ENCODE measurements at places on chromosomes 7 and 10. TPM values are rescaled to one million over a fixed set of nuclear protein-coding genes. Genes with fewer than 3 reads are reported as not detected.

GRCh38 chr10:97426776-97427570 is 982 bp downstream of the PGAM1 start:
- no peak for DNase-seq

- peak; percentile 56 for DNase-seq
Observed at GRCh38 chr7:81457852-81458522, 311.9 kb downstream of the HGF start.

GRCh38 chr7:99039384-99039891 is 104.5 kb downstream of the SMURF1 start:
- DNase-seq: no peak

- DNase-seq: no peak
Observed at GRCh38 chr10:62813453-62813852, 2.7 kb downstream of the EGR2 start.

DNA sequence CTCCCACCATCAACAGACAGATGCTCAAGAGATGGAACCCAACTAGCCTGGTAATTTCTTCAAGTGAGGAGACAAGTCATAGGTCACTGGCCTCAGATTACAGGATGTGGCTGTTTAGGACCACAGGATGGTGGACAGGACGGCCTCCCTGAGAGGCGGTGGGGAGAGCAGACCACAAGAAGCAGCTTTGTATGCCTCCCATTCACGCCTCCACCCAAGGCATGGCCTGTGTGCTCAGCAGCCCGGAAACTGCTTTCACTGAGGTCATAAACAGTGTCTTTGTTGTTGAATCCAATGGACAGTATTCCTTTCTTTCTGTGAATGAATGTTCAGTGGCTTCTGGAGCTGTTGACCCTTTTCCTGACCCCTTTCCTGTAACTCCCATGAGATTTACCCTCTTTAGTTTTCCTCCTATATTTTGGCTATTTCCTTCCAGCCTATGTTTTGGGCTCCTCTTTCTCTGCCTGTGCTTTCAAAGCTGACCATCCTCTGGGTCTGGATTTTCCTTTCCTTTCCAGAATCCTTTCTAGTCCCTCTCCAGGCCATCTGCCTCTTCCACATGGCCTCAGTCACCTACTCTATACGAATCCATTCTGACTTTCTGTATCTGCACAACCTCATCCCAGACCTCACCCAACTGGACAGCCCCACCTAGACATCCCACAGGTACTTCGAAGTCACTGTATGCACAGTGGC is 32.4 kb upstream of the INPP5F start:
- DNase-seq: no peak

DNA sequence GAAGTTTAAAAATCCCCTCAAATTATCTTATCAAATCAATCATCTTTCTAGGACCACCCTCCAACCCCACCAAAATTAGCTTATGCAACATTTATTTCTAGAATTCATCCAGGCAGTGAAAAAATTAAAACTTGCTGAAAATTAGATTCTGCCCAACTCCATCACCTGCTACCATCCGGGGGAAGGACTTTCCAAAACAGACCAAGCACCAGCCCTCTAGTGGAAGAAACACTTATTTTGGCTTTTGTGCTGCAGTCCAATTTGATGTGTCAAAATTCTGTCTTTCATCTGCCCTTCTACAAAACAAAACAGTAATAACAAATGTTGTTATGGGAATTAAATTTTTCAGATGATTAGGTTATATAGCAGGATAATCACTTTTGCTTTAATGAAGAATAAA is 35.1 kb downstream of the GCC1 start:
- no peak for DNase-seq

DNA sequence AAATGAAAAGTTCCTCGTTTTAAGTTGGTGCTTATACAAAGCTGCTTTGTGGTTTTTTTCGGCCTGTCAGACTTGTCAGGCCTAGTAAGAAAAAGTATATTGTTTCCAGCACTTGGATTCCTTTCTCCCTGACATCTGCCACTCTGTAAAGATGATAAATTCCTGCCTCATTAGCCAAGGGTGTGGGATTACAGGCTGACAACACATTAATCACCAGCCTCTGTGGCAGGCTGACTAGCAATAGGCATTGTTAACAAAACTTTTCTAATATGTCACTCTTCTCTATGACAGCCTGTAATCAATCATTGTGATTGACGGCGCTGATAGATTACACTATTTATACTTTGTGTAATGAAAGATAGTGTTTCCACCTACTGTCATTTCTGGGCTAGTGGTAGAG is 682.5 kb downstream of the LRMDA start:
- no peak for DNase-seq

DNA sequence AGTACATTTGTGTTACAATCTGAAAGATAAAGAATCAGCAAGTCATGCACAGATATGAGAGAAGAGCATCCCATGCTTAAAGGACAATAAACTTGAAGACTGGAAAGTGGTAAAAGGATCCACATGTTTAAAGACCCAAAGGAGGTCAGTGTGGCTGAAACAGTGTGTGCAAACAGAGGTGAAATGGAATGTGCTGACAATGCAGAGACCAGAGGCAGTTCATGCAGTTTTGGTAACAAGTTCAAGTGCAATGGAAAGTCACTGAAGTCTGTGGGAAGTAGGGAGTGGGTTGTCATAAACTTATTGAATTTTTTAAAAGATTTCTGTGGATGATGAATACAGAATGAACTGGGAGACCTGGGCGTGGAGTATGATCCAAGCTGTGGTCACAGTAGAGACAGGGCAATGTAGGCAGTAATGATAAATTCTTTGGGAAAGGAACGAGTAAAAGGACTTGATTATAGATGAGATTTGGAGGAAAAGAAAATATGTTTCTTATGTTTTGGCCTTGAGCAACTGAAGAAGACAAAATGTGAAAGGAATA is 408.0 kb downstream of the HGF start:
- no peak for DNase-seq

DNA sequence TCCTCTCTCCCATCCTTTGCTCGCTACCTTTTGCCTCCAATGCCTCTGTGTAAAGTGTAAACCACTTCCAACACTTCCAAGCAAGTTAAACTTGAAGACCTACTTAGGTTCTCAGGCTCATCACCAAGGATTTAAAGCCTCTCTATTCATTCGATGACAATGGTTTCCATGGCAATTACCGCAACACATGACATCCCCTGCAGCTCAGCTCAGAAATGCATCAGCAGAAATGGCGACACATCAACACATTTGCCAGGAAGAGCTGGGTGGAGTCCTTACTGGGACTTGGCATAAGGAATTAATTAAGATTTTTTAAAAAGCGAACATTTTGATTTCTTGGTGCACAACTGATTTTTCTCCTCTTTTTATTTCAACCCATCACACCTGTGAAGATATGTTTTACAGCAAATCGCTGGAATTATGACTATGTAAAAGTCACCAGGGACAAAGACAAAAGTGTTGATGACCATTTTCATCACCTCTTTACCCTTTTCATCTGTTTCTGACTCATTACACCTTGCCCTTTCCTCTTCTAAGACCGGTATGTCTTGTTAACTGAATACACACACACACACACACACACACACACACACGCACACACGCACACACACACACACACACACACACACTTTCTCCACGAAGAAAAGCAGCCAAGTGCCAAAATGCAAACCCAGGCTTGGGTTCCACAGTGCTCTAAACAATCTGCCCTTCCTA is 453.4 kb upstream of the CELF2 start:
- no peak for DNase-seq

DNA sequence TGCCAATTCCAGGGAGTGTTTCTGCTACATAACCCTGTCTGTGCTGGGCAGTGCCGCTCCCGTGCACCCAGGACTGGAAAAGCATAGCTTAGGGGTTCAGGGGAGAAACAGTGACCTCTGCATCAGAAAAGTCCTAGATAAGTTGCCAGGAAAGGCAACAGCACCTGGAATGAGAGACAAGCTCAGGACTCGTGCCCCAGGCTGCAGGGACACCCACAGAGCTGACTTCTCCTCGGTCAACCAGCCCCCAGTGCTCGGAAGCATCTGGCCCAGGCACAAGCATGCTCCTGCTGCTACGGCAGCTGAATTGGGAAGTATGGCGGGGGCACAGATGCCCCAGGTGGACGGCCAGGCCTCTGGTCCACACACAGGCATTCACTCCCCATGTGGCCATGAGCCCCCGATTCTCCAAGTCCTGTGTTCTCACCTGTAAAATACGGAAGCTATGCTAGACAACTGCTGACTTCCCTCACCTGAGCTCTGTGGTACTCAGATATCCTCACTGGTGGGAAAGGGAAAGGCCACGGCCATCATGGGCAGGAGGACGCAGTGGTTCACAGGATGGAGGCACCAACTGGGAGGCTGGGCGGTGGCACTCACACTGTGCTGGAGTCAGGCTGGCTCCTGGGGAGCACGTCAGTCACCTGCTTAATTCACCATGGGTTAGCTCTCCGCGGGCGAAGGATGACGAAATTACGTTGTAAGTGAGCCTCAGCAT is 220.5 kb downstream of the PTPRN2 start:
- no peak for DNase-seq

GRCh38 chr7:3518546-3518945 is 217.5 kb downstream of the SDK1 start:
- DNase-seq: no peak

GRCh38 chr7:92137557-92137956 is 3.3 kb upstream of the CYP51A1 start:
- no peak for DNase-seq

GRCh38 chr10:64535131-64535867 is 1014.1 kb downstream of the REEP3 start:
- DNase-seq: no peak

- no peak for DNase-seq
Observed at GRCh38 chr10:71603150-71603549, 116.4 kb downstream of the C10orf105 start.

GRCh38 chr10:62620491-62620890 is 184.0 kb upstream of the ADO start:
- no peak for DNase-seq

DNA sequence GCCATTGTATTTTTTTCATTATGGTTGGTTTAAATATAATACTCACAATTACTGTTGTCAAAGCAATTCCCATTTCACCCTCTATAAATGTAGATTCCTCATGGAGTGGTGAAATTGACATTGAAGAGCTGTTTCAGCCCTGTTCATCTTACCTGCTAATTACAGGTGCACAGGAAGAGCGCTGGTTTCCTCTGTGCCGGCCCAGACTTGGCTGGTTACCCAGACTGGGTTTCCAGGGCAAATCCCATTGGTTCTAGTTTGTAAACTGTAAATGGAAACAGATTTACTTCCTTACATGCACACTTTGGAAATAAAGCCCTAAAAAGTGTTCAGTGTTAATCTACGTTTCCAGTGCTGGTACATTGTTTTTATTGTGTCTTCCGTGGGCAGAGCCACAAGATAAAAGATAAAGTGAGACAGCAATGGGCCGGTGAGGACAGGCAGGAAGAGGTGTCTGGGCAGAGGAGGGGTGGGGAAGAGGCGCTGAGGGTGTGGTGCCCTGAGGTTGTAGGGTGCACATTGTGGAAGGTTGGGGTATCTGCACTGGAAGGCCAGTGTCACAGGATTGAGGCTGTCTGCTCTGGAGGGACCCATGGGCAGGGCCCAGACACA is 71.6 kb upstream of the ZPBP start:
- DNase-seq: no peak

- DNase-seq: no peak
Observed at GRCh38 chr10:17098012-17098411, 31.6 kb downstream of the CUBN start.

- DNase-seq: no peak
Observed at GRCh38 chr7:94486216-94486615, 23.4 kb upstream of the CASD1 start.

GRCh38 chr7:134587750-134588149 is 38.8 kb downstream of the AKR1B15 start:
- DNase-seq: no peak

DNA sequence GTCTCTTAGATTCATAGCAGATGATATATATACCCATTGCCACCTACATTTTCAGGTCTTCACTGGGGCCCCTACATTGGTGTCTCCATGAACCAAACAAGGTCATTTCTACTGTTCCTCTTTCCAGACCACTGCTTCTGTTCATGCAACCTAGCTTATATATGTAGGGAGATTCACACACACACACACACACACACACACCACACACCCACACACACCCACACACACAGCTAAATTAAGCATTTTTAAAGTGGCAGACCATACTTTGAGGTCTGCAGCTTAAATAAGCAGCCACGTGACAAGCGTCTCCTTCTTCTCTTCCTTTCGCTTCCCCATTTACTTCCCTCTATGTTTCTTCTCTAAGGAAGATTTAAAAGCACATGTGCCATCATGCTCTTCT is 70.0 kb upstream of the CC2D2B start:
- no peak for DNase-seq

DNA sequence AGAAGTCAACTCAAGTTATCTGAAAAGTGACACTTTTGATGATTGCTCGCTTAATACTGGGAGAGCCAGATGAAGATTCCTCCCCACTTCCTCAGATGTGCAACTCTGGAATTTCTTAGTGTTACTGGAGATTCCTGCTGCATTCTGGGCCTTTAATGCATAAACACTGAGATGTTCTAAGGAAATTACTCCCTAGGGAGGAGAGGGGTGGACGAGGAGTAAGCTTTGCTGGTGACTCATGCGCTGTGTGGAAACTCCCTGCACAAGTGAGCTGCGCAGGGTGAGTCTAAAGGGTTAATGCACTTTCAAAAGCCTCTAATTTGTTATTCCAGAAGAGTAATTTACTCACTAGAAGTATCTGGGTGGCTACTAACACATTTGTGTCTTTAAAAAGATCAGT is 46.3 kb downstream of the EGFR start:
- DNase-seq: peak; percentile 99

DNA sequence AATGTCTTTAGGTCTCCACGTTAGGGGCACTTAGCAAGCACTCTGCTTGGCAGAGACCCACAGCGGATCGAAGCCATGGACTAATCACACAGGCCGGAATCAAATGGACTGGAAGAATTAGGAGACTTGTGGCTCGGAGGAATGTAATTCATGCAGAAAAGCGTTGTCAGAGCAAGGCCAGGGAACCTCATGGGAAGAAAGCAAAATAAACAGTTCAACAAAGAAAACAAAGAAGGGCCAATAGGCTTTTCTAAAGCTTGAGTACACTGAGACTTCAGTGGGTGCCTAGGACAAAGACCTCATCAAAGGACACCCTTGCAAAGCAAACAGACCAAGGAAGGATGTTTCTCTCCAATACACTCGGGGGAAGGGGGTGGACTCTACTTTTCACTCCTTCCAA is 171.1 kb downstream of the GLI3 start:
- peak; percentile 34 for DNase-seq

DNA sequence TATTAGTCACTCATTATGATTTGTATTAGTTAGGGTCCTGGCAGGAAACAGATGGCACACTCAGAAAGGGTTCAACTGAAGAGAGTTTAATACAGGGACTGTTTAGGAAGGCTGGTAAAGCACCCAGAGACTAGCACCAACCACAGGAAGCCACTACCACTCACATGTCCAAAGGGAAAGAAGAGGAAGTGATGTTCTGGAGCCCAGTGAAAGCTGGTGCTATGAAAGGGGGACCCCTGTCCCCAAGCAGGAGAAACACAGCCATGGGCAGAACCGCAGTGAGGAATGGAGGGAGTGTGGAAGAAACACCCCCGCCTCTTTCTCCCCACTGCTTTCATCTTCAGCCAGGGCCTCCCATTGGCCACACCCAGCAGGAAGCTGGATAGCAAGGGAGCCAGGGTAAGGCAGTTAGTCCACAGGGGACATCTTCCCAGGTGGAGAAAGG is 3.2 kb upstream of the VSIR start:
- DNase-seq: no peak

Gene GNGT1
- not detected for total RNA-seq

Gene MRC1
- total RNA-seq: not detected

Gene RASA4B
- 1.8 TPM for total RNA-seq

Gene ADAMTS14
- total RNA-seq: under 0.01 TPM

Gene CYP2W1
- not detected for total RNA-seq

Gene CHST3
- 10.6 TPM for total RNA-seq

Gene AKR1C8
- not detected for total RNA-seq

Gene TRIM74
- total RNA-seq: not detected

Gene COL1A2
- total RNA-seq: 1,211 TPM

Gene GBX1
- not detected for total RNA-seq

Gene MYOZ1
- 0.18 TPM for total RNA-seq

All from IMR-90 (cell line).